MM.1S (cell line): ENCODE measurements at places on chromosomes 11 and 22.

GRCh38 chr11:1338201-1339065 lies 29.0 kb upstream of the TOLLIP start:
- no peak overlapping the region for H3K27ac ChIP-seq
- H3K36me3 ChIP-seq: no peaks in the 10 kb centered on the region
- H3K4me3 ChIP-seq: no peak overlapping the region
- no peak for DNase-seq

- no peaks in the 10 kb centered on the region for H3K27me3 ChIP-seq
- H3K4me3 ChIP-seq: peak overlapping the region; percentile 16; the same call in 1 of the 2 replicates
- no peaks in the 10 kb centered on the region for H3K36me3 ChIP-seq
- DNase-seq: peak; percentile 29
Observed at GRCh38 chr11:112016088-112016764, 9.0 kb upstream of the DLAT start.

GRCh38 chr22:43731988-43732387 lies 80.1 kb downstream of the EFCAB6 start:
- H3K36me3 ChIP-seq: no peaks in the 10 kb centered on the region
- H3K4me1 ChIP-seq: no peaks in the 10 kb centered on the region
- H3K27ac ChIP-seq: no peak overlapping the region
- no peak for DNase-seq

GRCh38 chr11:27055065-27055682 lies 14.6 kb downstream of the BBOX1 start:
- H3K4me1 ChIP-seq: no peaks in the 10 kb centered on the region
- no peak overlapping the region for H3K27ac ChIP-seq
- no peak overlapping the region for H3K4me3 ChIP-seq

- DNase-seq: no peak
- no peak overlapping the region for H3K27ac ChIP-seq
- H3K36me3 ChIP-seq: no peaks in the 10 kb centered on the region; the same call in 1 of the 2 replicates
- H3K27me3 ChIP-seq: no peaks in the 10 kb centered on the region
Observed at GRCh38 chr11:43377389-43377788, 18.7 kb downstream of the TTC17 start.

- H3K4me1 ChIP-seq: no peaks in the 10 kb centered on the region
- no peak overlapping the region for H3K27ac ChIP-seq
- DNase-seq: no peak
- H3K36me3 ChIP-seq: no peaks in the 10 kb centered on the region
- 0 out of 2 replicates have a peak, but pooled peaks cover 6% of the 10 kb centered on the region for H3K27me3 ChIP-seq
Observed at GRCh38 chr11:20671856-20672546, 2.6 kb downstream of the NELL1 start.

DNA sequence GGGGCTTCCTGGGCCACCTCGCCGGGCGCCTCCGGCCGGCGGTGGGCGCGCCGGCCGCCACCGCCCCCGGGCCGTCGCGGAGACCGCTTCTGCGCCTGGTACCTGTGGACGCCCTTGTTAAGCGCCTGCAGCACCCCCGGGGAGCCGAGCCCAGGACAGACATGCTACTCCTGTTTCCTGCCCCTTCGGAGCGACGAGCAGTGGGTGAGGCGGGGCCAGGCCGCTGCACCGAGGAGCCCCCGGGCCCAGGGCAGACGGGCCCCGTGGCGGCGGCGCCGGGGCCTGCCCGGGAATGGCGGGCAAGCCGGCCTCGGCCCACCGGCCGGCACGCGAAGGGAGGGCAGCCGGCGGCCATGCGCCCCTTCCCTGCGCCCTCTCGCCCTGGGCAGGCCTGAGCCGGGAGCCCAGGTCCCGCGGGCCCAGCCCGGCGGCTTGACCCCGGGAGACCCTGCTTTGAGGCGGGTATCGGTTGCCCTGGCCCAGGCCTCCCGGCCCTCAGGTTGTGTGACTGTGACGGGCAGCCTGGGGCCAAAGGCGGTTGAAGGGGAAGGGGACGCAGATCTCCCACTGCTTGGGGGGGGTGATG lies 789 bp upstream of the KDM2A start:
- no peaks in the 10 kb centered on the region for H3K36me3 ChIP-seq
- H3K4me1 ChIP-seq: peaks cover 11% of the 10 kb centered on the region
- peak; percentile 17 for DNase-seq
- peak overlapping the region; percentile 80 for H3K27ac ChIP-seq
- H3K4me3 ChIP-seq: peak overlapping the region; percentile 59

DNA sequence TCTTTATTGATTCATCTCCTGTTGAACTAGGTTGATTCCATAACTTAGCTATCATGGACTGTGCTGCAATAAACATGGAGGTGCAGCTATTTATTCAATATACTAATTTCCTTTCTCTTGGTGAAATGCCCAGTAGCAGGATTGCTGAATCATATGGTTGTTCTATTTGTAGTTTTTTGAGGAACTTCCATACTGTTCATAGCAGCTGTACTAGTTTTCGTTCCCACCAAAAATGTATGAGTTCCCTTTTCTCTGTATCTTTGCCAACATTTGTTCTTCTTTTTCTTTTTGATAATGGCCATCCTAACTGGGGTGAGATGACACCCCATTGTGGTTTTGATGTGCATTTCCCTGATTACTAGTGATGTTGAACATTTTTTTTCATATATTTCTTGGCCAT lies 87.2 kb upstream of the NAV2 start:
- H3K27me3 ChIP-seq: no peaks in the 10 kb centered on the region
- H3K4me3 ChIP-seq: no peak overlapping the region
- H3K27ac ChIP-seq: no peak overlapping the region
- DNase-seq: no peak
- no peaks in the 10 kb centered on the region for H3K36me3 ChIP-seq

GRCh38 chr11:17598700-17599459 lies 51.8 kb downstream of the OTOG start:
- no peaks in the 10 kb centered on the region for H3K27me3 ChIP-seq
- no peak overlapping the region for H3K27ac ChIP-seq
- H3K4me1 ChIP-seq: no peaks in the 10 kb centered on the region
- peak; percentile 62 for DNase-seq
- H3K4me3 ChIP-seq: no peak overlapping the region
- H3K36me3 ChIP-seq: no peaks in the 10 kb centered on the region

- no peak overlapping the region for H3K4me3 ChIP-seq
- no peak for DNase-seq
- no peaks in the 10 kb centered on the region for H3K36me3 ChIP-seq
- H3K27me3 ChIP-seq: no peaks in the 10 kb centered on the region
- H3K27ac ChIP-seq: no peak overlapping the region
Observed at GRCh38 chr11:17026487-17027082, 12.4 kb upstream of the PLEKHA7 start.

- no peak overlapping the region for H3K4me3 ChIP-seq
- H3K36me3 ChIP-seq: no peaks in the 10 kb centered on the region
- peaks cover 74% of the 10 kb centered on the region for H3K27me3 ChIP-seq
- H3K27ac ChIP-seq: no peak overlapping the region
- DNase-seq: no peak
Observed at GRCh38 chr22:42459287-42460063, 27.3 kb upstream of the NFAM1 start.

DNA sequence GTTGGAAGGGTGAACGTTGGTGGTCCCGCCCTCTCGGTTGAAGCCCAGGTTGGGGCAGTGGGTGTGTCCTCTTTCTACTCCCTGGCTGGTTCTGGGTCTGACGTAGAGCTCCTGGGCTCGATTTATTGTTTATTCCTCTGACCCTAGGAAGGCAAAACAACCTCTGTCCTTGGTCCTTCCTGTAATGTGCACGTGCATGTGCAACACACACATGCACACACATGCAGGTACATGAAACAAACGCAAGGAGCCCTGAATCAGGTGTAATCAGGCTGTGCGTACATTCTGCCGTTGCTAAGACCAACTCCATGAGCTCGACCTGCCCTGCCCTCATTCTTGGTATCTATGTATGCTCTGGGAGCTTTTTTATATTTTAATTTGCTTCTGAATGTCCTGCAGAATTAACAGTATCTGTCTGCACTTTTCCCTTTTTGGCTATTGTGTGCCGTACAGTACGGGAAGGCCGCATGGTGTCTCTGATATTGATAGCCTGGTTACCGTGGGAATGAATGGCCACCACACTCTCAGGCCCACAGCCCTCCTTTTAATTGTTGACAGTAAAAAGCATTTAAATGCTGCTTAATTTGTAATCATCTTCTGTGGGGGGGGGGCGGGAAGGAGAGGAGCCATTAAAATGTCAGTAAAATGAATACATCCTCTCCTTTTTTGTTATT lies 66.0 kb upstream of the NNMT start:
- H3K27ac ChIP-seq: no peak overlapping the region
- H3K27me3 ChIP-seq: no peaks in the 10 kb centered on the region
- no peaks in the 10 kb centered on the region for H3K4me1 ChIP-seq
- H3K4me3 ChIP-seq: no peak overlapping the region
- H3K36me3 ChIP-seq: no peaks in the 10 kb centered on the region

GRCh38 chr11:24624432-24624831 lies 127.6 kb downstream of the LUZP2 start:
- DNase-seq: no peak
- H3K27me3 ChIP-seq: no peaks in the 10 kb centered on the region
- H3K36me3 ChIP-seq: no peaks in the 10 kb centered on the region
- no peak overlapping the region for H3K4me3 ChIP-seq

DNA sequence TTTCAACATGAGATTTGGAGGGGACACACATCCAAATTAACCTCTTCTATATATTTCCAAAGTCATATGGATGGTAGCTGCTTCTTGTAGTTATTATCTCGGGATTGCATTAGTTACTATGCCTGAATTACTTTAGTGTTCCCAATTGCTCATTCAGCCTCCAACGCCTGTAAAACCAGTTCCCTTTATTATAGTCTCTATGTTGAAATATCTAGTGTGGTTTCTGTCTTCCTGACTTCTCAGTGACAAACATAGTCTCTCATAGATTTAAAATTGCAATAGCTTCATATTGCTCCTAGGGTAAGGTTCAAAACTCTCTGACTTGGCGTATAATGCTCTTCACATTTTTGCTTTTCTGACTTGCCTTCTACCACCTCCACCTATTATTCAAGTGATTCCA lies 366.4 kb downstream of the CASP12 start:
- H3K4me3 ChIP-seq: no peak overlapping the region
- H3K4me1 ChIP-seq: no peaks in the 10 kb centered on the region
- no peaks in the 10 kb centered on the region for H3K36me3 ChIP-seq
- no peak for DNase-seq
- H3K27ac ChIP-seq: no peak overlapping the region

DNA sequence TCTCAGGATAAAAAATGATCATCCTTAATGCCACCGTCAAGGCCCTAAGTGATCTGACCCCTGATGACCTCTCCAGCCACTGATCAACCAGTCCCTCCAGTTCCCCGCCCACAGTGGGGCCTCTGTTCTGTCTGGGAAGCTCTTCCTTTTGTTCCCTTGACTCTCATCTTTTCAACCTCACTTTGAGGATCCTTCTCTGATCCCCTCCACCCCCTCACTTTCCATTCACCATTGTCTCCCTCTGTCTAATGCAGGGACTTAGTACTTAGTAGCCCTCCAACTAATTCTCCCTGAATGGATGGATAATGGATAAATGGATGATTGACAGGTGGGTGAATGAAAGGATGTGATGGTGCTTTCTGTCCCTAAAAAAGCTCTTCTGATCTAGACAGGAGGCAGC lies 45.6 kb downstream of the C11orf58 start:
- H3K27me3 ChIP-seq: no peaks in the 10 kb centered on the region
- H3K27ac ChIP-seq: no peak overlapping the region
- DNase-seq: no peak
- H3K4me3 ChIP-seq: no peak overlapping the region
- H3K4me1 ChIP-seq: no peaks in the 10 kb centered on the region

DNA sequence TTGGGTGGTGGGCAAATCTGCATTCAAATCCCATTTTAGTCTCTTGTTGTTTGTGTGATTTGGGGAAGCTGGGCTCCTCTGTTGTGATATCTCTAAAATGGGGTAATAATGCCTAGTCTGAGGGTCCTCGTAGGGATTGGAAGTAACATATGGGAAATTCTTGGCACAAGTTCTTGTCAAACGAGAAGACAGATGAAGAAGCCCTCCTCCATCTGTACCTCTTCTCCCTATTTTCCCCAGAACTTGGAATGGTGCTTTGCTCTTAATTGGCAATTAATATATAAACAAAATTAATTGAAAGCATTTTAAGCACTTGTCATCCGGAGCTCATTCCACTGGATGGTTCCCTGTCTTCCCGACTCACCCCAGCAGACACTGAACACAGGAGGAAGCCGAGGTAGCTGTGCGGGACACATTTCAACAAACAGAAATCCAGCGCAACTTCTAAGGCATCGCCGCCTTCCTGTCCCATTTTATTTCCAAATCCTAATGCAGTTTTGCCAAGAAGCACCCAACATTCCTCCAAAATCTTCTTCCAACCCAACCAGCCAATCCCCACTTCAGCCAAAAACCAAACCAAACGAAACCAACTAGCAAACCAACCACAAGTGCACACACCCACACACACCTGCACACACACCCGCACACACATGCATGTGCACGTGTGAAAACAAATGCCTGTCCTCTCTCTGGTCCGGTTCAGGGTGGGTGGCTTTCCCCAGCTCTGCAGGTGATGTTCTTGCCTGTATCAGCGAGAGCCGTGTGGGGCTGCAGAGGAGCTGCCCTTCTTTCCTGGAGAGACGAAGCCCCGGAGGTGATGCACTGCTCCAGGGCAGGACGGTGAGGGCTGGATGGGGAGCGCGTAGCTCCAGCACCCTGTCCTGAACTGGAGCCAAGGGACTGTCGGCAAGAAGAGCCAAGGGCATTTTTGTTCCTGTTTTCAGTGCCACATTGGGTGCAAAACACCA lies 100.8 kb upstream of the B3GAT1 start:
- H3K27me3 ChIP-seq: no peaks in the 10 kb centered on the region
- no peak overlapping the region for H3K27ac ChIP-seq
- no peak for DNase-seq

DNA sequence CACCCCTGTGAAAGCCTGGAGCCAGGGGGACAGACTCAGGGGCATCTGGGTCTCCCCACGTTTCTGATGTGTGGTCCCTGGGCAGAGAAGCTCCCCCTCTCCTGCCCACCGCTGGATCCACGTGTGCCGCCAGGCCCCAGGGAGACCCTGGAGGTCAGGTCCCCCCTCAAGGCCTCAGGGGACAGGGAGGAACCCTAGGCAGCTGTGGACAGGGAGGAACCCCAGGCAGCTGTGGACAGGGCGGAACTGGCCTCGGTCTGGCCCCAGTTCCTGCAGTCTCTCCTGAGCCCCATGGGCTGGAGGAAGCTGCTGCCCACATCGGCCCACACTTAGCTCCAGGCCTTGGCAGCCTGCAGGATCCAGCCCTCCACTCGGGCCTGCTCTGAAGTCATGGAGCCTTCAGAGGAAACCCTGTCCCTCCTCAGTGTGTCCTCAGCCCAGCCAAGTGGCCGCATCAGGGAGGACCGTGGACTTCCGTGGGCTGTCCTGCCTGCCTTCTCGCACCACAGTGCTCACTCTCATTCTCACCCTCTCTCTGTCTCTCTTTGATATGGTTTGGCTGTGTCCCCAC lies 127.7 kb downstream of the BRD1 start:
- no peak overlapping the region for H3K27ac ChIP-seq
- no peak overlapping the region for H3K4me3 ChIP-seq
- no peak for DNase-seq
- no peaks in the 10 kb centered on the region for H3K36me3 ChIP-seq
- peaks cover 74% of the 10 kb centered on the region for H3K27me3 ChIP-seq

DNA sequence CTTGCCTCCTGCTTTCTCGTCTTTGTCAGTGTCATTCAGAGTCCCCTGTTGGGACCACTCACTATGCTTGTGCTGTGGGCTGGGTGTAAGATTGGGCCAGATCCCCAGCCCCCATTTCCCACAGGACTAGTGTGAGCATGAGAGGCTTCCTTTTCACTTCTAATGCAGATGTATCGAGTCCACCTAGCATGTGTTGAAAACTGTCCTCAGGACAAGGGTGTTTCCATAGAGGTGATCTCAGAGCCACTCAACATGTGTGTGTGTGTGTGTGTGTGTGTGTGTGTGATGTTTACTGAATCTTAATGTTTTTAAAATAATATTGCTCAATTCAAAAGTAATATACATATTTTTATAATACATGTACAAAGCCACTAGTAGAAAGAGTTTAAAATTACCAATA lies 11.4 kb upstream of the CD44 start:
- no peak for DNase-seq
- H3K36me3 ChIP-seq: no peaks in the 10 kb centered on the region
- H3K27ac ChIP-seq: no peak overlapping the region
- H3K27me3 ChIP-seq: no peaks in the 10 kb centered on the region
- no peak overlapping the region for H3K4me3 ChIP-seq
- peaks cover 25% of the 10 kb centered on the region for H3K4me1 ChIP-seq
